Smooth muscle cell of the umbilical artery (primary cell): ENCODE measurements at places on chromosomes 4 and X. TPM values are rescaled to one million over a fixed set of nuclear protein-coding genes. Genes with fewer than 3 reads are reported as not detected.

Gene HS3ST1
- under 0.01 and 2.1 TPM in 2 replicates for total RNA-seq

Gene PPP3CA
- total RNA-seq, result 52.9 and 53.2 TPM in 2 replicates

Gene CTAG2
- 0.65 and 3.3 TPM in 2 replicates for total RNA-seq

Gene GAGE12J
- not detected in 2 replicates for total RNA-seq

Gene KLHL13
- 0.30 and 0.46 TPM in 2 replicates for total RNA-seq

Gene CYP2U1
- 13.6 and 17.8 TPM in 2 replicates for total RNA-seq

Gene LSM6
- 18.4 and 23.7 TPM in 2 replicates for total RNA-seq

Gene GAGE12F
- total RNA-seq, result not detected in 2 replicates

Gene WDFY3
- total RNA-seq, result 62.7 and 99.5 TPM in 2 replicates

Gene MTCP1
- total RNA-seq, result 0.30 and 3.1 TPM in 2 replicates
